ENCODE measurements at places on chromosomes 16 and 17.

GRCh38 chr17:64004903-64005733 is 7.0 kb downstream of the PRR29 start:
- DNase-seq, result no peak

DNA sequence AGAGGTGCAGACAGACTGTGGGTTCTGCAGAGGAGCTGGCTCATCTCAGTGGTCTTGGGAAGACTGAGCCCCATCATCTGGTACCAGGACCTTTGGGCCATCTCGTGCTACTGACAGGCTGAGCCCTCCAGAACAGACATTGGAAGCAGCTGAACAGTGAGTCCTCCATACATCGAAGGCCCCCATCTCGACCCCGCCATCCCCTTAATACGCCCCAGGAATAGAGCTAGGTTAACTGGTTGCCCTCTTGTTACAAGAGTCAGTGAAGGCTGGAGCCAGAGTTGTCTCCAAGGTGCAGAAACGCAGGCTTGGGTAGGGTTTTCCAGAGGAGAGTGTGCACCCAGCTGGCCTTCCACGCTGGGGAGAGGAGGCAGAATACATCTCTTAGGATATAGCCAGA is 76.0 kb downstream of the N4BP1 start:
- no peak for DNase-seq

GRCh38 chr16:85627526-85628264 is 14.6 kb downstream of the GSE1 start:
- DNase-seq, result no peak

GRCh38 chr17:45906237-45906636 is 11.9 kb downstream of the MAPT start:
- no peak for DNase-seq

DNA sequence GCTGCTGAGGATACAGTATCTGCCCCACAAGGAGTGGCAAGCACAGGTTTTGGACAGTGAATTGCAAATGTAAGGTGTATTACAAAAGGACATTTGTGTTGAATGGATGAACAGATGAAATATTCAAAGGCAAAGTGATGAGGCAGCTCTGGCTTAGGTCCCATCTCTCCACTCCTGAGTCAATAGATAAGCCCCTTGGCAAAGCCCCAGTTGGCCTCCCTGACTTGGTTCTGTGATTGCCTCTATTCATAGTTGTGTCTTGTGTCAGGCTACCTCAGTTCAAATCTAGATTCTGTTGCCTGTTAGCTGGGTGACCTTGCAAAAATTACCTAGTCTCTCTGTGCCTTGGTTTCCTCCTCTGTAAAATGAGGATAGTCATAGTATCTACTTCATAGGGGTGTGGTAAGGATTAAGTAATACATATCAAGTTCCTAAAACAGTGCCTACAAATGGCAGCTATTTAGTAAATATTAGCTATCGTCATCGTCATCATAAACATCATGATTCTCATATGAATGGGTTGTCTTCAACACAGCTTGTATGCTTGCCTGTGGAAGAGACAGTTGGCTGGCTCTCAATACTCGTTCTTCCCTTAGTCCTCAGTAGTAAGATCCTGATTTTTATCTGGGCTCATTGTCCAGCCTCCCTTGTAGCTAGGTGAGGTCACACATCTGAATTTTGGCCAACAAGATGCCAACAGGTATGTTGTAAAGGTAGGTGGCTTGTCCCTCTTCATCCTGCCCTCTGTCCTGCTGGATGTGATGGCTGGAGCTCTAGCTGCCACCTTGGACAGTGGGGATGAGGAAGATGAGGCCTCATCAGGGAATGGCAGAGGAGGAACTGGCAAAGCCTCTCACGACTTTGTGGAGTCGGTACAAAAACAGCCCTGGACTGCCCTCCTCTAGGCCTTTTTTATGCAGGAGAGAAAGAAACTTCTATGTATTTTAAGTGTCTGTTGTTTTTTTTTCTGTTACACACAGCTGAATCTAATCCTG is 2.1 kb upstream of the MFAP4 start:
- no peak for DNase-seq

- DNase-seq, result no peak
These were observed 3.1 kb downstream of the GLG1 start for GRCh38 chr16:74603848-74604247.

DNA sequence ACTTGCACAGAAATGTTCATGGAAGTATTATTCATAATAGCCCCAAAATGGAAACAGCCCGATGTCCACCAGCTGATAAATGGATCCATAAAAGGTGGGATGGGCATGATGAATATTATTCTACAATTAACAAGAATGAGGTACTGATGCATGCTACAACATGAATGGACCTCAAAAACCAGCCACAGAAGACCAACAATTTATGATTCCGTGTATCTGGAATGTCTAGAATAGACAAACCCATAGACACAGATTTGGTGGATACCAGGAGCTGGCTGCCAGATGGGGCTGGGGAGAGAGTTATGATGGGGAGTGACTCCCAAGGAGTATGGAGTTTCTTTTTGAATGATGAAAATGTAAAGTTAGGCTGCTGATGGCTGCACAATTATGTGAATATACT is 10.8 kb upstream of the NAGLU start:
- no peak for DNase-seq

GRCh38 chr16:31243734-31244670 is 15.8 kb upstream of the ITGAM start:
- DNase-seq, result no peak

GRCh38 chr17:50186661-50187393 is 14.6 kb downstream of the COL1A1 start:
- DNase-seq, result no peak

- DNase-seq, result no peak
These were observed 24.1 kb downstream of the CYB561 start for GRCh38 chr17:63421681-63422645.

DNA sequence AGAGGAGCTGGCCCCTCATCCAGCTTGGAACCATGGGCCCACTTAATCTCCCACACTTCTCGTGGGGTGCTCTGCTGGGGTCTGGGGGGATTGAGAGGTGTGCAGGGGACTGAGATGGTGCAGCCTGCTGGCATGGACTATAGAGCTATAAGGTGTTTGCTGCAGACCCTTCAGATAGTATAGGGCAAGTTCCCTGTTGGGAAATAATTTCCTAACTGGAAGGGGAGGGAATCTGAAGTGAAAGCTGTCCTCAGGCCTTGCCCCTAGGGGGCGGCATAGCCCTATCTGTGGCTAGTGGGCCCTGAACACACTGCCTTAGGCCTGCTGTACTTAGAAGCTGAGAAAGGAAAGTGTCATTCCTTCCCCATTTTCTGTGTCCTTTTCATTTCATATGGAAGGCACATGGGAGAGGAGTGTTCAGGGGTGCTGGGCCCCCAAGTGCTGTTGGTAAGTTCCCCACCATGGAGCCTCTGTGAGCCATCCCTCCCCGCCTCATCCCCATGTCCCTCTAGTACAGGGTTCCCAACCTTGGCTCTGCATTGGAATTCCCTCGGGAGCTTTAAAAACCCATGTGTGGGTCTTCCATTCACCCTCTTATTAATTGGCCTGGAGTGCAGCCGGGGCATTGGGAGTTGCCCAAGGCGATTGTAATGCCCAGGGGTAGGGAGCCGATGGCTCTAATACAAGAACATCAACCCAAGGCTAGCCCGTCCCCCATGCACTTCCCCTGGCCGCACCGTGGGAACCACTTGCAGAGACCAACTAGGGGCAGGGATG is 19.7 kb downstream of the GOSR2 start:
- peak; percentile 56 for DNase-seq

GRCh38 chr16:85309656-85310587 is 197.7 kb upstream of the CIBAR2 start:
- no peak for DNase-seq

DNA sequence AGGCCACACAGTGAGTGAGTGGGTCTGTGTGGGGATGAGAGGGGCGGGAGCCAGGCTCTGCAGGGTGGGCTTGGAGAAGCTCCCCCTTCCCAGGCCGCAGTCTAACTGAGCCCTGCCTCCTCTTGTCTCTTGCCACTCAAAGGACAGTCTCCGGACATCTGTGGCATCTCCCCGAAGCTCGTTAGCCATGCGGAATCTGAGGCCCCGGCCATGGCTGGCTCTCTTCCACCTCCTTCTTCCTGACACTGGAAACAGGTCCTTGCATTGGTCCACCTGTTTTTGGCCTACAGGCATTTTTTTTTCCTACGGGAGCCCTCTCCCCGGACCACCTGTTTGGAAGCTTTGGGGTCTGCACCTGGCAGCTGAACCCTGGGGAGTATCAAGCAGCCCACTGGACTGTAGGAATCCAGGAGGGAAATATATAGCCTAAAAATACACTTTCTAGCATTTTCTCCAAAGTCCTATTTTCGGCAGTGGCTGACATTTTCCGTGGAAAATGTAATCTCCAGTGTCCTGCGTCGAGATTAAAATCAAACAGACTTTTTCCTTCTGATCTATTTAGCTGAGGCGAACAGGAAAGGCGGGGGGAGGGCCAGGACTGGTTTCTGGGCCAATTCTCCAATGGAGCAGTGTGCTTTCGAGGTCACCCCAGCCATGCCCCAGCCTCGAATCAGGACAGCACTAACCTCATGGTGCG is 9.1 kb downstream of the ATP2A3 start:
- DNase-seq, result no peak

- no peak for DNase-seq
These were observed 41.1 kb upstream of the FAAP100 start for GRCh38 chr17:81593105-81593871.

- no peak for DNase-seq
These were observed 9.7 kb downstream of the CENPV start for GRCh38 chr17:16343569-16343968.

DNA sequence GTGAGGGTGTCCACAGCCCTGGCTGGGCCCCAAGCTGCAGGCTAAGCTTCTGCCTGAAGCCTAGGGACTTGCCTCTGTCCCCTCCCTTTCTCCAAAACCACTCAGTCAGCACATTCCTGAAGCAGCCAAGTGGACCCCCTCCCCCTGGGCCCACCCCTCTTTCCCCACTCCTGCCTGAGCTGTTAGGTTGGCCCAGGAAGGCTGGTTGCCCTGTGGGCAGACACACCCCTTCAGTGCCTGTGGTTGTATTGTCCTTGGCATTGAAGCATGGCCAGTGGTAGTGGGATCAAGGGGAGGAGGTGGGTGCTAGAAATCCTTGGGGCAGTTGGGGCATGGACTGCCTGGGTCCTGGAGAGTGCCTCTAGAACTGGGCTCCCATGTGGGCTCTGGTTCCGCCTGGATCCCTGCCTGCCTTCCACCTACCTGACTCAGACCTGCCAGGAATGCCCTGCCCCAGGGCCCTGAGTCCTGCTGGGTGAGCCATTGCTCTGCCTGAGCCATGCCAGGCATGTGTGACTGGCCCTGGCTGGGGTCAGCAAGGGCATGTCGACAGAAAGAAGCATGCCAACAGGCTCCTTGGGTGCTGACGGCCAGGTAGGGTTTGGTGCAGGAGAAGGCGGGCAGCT is 2.1 kb downstream of the TRAF4 start:
- no peak for DNase-seq

GRCh38 chr16:22915003-22915402 is 101.0 kb downstream of the HS3ST2 start:
- no peak for DNase-seq

GRCh38 chr17:14302091-14302430 is 1.2 kb downstream of the HS3ST3B1 start:
- no peak for DNase-seq

DNA sequence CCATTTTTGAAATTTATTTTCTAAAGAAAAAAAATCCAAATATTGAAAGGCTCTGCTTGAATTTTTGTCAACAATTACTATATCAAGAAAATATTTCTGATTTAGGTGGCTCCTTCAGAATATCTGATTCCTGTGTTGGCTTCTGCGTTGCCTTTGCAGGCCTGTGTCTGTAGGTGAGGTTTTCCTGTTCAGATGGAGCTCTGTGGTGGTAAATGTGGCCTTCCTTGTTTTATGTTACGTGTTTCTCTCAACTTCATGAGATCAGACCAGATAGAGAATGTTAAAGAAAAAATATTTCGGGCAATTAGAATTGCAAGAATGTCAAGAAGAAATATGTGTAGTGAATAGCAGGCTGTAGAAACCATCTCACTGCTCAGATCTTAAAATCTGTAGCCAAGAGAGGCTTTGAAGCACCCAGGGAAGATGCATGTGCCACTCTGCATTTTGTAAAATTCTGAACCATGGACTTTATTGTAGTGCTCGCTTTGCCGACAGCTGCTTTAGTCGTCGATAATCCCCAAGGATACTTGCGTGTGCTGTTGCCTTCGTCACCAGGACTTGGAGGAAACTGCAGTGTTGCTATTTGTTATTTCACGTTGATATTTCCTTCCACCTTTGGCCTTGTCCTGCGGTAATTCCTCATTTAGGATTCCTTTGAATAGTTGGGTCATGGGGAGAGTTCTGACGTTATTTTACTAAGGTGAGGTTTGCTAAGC is 69.9 kb downstream of the RPTOR start:
- no peak for DNase-seq

GRCh38 chr16:68408428-68408827 is 39.9 kb downstream of the SMPD3 start:
- DNase-seq, result no peak

GRCh38 chr17:37174205-37174604 is 201.6 kb upstream of the C17orf78 start:
- DNase-seq, result no peak

DNA sequence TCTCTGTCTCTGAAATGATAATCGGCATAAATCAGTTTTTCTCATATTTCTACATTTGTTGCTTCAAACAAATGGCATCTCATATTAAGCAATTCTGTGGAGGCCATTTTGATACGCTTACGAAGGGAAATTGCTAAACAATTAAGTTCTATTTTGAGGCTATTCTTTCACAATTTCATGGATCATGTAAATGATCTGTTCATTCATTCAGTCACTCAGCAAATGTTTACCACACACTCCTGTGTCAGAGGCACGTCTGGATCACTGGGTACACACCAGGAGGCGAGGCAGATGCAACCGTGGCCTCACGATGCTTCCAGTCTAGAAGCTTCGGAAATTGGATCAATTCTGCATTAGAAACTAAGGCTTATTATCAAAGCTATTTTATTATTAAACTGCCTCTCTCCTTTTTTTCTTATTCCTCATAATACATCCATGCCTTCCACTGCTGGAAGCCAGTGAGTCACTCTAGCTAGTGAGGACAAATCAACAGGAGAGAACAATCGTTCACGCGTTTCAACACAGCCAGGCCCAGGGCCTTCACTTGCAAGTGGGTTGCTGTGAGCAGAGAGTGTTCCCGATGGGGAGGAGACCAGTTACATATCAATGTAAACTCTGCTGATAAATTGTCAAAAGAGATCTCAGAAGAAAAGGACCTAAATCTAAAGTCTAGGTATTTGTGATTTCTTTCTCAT is 11.3 kb upstream of the SLC39A11 start:
- DNase-seq, result no peak

Data from HFF-Myc (cell line).